Stimulated activated CD8-positive, alpha-beta memory T cell treated with anti-CD3 and anti-CD28 coated beads, Interleukin-2, amount 100 ng/mL, for 1 hour (primary cell): ENCODE measurements at places on chromosomes 2 and 18.

GRCh38 chr2:19051203-19051831, 307.1 kb downstream of the OSR1 start:
- DNase-seq, result no peak

DNA sequence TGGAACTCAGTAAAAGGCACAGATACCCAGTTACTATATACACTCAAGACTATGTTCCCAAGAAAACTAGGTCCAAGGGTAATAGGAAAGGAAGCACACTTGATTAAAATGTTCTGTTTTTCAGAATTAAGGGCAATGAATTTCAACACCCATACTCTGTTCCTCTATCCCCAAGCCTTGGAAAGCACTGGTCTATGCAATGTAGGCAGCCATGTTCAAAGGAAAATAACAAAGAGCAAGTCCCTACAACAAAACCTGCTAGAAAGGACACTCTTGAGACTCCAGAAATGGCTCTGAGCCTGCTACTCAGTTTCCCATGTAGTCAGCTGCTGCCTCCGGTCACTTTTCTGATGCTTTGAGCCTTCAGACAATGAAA, 6.8 kb downstream of the CYB5A start:
- DNase-seq, result no peak

- DNase-seq, result no peak
These were observed 47.9 kb downstream of the DOCK10 start for GRCh38 chr2:224994242-224994823.

DNA sequence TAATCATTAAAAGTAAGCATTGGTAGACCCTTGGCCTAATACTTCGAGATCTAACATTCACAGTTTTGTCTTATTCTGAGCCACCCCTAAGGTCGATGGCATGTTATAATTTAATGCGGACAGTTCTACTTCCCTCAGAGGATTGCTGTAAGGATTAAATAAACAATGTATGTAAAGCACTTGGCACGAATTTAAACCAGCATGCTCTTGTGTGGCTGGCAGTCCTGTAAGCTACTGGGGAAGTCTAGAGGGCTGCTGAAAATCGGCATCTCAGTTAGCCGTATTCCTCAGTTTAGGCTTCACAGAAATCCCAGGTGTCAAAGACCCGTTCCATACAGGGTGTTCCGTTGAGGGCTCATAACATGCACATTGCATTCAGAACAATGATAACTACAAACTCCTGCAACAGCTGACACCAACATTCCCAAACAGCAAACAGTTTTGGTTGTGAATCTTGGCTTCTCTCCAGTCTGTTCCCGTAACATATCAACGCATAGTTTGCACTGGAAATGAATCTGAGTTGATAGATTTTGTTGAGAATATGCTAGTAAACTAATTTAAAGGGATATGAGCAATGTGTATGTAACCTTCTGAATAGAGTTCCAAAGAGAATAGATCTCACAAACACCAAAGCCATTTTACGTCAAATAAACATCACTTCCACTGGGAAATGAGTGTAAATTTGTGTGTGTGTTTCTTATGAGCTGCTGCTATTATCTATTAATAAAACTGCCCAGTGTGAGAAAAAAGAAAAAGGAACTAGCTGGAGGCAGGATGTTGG, 52.2 kb upstream of the ACKR3 start:
- no peak for DNase-seq

- DNase-seq, result no peak
These were observed 2.9 kb upstream of the DLX2 start for GRCh38 chr2:172105471-172106107.

- DNase-seq, result no peak
These were observed 2.3 kb downstream of the C1QL2 start for GRCh38 chr2:119156105-119156890.

DNA sequence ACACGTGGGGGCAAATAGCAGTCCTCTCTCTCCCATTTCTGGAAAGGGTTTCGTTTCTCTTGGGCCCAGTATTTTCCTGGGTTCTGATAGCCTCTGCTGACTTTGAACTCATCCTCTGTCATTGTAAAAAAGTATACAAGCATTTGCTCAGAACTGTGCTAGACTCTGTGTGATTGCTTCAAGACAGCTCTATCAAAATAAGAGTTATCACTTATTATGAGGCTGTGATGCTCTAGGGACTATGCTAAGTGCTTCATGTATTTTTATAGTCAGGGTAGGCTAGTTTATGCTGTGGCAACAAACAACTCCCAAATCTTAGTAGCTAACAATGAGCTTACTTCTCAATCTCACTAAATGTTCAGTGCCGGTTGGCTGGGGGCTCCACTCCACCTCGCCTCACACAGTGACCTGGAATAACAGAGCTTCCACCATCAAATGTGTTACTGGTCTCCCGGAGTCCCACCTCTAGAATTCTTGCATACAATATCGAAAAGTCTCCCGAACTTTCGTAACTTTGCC, 110.8 kb upstream of the CDC42EP3 start:
- no peak for DNase-seq

DNA sequence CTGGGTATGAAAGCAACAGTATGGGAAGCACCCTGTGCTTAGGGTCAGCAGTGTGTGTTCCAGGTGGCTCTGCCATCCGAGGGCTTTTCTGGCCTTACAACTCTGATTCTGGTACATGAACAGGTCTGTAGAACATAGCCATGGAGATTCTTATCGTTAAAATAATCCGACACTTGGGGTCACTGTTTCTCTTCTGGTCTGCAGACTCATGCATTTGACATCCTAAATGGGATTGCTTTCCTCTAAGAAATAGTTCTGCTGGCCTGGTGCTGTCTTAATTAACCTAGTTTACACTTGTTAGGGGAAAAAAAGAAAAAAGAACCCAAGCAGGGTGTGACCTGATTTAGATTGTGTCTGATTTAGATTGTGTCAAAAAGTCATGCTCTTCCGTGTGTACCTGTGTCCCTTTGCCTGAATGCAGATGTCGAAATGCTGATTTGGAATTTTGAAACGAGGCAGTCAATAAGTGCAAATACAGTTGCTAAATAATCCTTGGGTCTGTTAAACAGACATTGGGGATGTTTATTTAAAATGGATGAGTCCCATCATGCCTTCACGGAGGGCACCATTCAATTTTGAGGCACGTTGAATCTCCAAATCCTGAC, 59.6 kb downstream of the TRPM8 start:
- no peak for DNase-seq

DNA sequence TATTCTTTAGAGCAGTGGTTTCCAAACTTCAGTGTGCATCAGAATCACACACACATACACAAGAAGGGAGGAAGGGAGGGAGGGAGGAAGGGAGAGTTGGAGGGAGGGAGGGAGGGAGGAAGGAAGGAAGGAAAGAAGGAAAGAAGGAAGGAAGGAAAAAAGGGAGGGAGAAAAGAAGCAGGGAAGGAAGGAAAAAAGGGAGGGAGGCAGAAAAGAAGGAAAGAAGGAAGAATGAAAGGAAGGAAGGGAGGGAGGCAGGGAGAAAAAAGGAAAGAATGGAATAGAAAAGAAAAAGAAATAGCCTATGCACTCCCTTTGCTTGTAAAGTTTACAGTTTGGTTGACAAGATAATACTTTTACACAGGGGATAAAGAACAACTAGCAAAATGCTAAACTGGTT, 96.3 kb upstream of the BCL11A start:
- no peak for DNase-seq

GRCh38 chr2:15271276-15271675, 289.9 kb downstream of the NBAS start:
- no peak for DNase-seq

- DNase-seq, result no peak
These were observed 37.2 kb upstream of the THSD7B start for GRCh38 chr2:136727973-136728699.

GRCh38 chr2:13050764-13051163, 334.0 kb downstream of the TRIB2 start:
- no peak for DNase-seq

- DNase-seq, result no peak
These were observed 36.6 kb upstream of the MCFD2 start for GRCh38 chr2:46952171-46952570.

- no peak for DNase-seq
These were observed 25.3 kb downstream of the FSHR start for GRCh38 chr2:49129034-49129433.

GRCh38 chr18:24465486-24465885, 5.0 kb downstream of the HRH4 start:
- no peak for DNase-seq

DNA sequence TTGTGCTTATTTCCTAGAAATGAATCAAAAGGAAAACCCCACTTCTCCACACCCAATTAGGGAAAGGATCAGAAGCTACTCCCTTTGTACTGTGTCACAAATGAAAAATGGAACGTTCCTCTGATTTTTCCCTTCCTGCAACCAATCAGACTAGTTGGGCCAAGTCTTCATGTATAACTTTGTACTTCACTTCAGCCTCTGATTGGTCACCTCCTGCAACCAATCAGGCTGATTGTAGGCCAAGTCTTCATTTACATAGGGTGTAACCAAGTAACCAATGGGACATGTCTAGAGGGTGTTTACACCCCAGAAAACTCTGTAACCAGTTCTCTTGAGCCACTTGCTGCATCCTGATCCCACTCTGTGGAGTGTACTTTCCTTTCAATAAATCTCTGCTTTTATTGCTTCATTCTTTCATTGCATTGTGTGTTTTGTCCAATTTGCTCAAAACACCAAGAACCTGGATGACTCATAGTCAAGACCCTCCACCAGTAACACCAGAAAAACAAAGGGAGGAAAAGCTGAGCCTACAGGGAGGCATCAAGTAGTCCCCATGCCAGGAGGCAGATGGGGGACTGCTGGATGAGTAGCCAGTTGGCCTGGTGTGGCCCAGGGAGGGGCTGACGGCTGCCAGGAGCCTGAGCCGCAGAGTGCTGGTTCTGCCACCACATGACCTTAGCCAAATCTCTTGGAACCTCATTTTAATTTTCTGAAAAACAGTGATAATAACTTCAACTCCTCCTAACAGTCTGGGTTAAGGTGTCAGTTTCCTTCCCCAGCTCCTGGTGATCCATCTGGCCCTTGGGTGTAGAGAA, 46.1 kb downstream of the SOWAHC start:
- no peak for DNase-seq

DNA sequence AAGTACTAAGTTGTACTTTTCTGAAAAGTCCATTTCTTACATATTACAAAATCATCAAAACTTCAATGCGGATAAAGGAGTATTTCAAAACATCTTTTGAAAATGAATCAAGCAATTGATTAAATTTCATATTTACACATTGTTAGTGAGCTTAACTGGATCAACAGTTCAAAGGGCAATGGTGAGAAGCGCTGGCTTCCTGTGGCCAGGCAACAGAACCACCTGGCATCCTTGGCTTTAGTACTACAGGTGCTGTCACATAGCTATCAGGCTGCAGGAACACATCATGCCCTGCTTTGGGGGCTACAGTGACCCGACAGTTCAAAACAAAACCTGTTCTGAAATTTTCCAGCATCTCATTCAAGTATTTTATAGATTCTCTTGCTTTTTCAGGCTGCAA, 59.2 kb downstream of the SMAD2 start:
- no peak for DNase-seq

- no peak for DNase-seq
These were observed 138.8 kb upstream of the COPS8 start for GRCh38 chr2:236946871-236947270.

- no peak for DNase-seq
These were observed 72.7 kb upstream of the PPP1CB start for GRCh38 chr2:28678944-28679343.

- no peak for DNase-seq
These were observed 102.0 kb downstream of the PLA2R1 start for GRCh38 chr2:159960414-159960813.

- no peak for DNase-seq
These were observed 870.6 kb downstream of the CBLN2 start for GRCh38 chr18:71673498-71673897.

- DNase-seq, result no peak
These were observed 5.6 kb upstream of the SGPP2 start for GRCh38 chr2:222418739-222419138.

GRCh38 chr2:167212014-167212648, 323.9 kb downstream of the XIRP2 start:
- DNase-seq, result no peak
